ENCODE measurements at places on chromosomes 7 and 10.

DNA sequence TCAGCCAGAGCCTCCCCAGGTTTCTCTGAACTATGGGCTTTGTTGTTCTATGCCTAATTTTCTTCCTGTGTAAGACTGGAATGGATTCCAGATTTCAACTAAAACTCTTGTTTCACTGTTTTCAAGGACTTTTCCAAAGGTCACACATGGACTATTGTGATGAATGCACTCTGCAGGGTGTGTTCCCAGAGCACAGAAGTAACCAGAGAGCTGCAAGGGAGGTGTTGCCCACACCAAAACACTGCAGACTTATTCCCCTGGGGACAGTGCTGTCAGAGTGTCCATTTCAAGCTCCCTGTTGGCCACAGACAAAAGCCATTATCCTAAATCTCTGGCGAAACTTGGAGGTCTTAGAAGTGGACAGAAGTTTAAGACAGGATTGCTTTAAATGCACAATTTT, 231.6 kb downstream of the TRIL start:
- no peak for DNase-seq

DNA sequence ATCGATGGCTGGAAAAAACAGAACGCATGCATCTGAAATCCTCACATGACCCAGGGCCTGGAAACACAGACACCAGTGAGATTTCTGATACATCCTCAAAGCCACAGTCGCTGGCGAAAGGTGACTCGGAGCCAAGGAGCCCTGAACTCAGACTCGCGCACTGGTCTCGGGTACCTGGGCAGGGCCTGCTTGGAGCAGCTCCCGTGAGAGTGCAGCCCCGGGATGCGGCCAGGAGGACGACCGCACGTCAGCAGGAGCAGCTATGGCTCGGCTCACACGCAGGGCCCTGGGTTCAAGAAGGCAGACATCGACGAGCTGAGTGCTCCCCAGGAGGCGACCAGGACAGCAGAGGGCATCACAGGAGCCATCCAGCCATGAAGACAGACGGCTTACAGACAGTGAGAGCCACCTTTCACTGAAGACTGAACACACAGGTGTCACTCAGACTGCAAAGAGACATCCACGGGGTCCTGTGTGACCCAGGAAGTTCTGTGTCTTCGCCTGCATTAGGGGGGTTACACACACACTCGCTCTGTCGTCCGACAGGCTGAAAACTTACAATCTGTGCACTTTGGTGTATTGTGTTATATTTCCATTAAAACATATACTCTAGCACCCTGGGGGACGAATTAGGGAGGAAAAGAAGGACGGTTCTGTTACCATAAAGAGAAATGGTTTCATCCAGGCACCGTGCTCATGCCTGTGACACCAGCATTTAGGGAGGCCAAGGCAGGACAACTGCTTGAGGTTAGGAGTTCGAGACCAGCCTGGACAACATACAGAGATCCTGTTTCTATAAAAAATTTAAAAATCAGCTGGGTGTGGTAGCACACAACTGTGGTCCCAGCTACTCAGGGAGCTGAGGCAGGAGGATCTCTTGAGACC, 227.7 kb downstream of the MAD1L1 start:
- DNase-seq: no peak

DNA sequence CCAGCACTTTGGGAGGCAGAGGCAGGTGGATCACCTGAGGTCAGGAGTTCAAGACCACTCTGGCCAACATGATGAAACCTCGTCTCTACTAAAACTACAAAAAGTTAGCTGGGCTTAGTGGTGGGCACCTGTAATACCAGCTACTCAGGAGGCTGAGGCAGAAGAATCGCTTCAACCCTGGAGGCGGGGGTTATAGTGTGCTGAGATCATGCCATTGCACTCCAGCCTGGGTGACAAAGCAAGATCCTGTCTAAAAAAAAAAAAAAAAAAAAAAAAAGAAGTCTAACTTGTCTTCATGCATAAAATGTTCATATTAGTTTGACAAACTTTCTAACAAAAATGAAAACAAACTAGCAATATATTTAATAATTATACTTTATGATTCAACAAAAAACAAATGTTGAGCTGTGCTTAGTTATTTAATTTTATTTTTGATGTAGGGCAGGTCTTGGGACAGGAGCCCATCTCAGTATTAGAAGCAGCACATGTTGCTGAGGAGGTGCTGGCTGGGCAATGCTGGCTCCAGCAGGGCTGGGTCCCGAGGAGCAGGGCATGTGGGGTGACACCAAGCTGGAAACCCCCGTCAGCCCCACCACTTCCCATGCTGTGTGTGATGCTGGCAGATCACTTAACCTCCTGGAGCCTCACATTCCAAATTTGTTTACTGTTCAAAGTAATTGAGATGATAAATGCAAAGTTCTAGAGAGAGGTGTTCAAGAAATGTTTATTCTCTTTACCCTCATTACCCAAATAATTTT, 335.3 kb upstream of the KLF6 start:
- DNase-seq: no peak

DNA sequence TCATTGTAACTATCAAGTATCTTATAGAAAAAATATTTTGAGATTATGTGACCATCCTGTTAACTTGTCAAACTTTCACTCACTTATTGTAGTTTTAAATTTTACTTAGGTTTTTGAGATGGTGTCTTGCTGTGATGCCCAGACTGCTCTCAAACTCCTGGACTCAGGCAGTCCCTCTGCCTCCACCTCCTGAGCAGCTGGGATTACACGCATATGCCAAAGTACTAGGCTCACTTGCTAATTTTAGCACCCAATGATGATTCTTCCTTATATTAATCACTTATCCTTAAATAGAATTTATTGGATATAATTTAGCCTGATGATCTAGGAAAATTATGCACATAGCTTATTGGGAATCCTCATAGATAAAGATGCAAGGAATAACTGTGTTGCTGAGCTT, 104.9 kb downstream of the BTRC start:
- no peak for DNase-seq

DNA sequence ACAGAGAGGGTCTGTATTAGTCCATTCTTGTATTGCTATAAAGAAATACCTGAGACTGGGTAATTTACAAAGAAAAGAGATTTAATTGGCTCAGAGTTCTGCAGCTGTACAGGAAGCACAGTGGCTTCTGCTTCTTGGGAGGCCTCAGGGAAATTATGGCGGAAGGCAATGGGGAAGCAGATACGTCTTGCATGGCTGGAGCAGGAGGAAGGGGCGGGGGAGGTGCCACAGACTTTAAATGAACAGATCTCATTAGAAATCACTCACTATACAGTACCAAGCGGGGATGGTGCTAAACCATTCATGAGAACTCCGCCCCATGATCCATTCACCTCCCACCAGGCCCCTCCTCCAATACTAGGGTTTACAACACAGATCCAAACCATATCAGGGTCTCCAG, 3.7 kb upstream of the CALU start:
- no peak for DNase-seq

- peak; percentile 88 for DNase-seq
Observed at GRCh38 chr10:101297901-101298486, 56.0 kb upstream of the BTRC start.

DNA sequence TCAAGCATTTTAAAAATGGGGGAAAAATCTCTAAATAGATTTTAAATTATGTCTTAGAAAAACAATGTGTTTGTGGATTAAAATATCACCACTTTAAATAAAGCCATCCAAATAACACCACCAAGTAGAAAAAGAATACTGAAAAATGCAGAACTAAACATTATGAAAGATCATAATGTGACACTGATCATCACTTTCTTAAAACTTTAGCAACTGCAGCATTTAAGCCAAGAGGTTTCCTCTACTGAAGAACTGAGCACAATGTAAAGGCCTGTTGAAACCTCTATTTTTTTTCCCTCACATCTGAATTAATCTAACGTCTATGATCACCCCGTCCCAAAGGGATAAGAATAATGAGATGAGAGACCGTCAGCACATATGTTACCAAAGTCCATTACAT, 18.6 kb downstream of the MINDY3 start:
- no peak for DNase-seq

DNA sequence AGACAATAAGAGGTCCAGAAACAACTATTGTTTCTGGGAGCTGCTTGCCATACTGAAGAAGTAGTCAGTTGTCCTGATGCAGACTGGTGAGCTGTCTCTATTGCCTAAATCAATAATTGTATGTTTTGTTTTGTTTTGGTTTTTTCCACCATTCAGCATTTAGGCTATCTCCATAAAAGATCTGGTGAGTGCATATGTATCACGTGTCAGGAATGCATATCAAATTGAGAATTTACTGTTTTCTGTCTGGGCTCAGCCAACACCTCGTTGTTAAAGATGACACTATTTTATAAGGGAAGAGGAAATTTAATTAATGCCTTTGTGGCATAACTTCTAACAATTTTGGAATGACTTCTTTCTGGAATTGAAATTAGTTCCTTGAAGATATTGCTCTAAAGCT, 66.2 kb downstream of the SORCS1 start:
- no peak for DNase-seq

DNA sequence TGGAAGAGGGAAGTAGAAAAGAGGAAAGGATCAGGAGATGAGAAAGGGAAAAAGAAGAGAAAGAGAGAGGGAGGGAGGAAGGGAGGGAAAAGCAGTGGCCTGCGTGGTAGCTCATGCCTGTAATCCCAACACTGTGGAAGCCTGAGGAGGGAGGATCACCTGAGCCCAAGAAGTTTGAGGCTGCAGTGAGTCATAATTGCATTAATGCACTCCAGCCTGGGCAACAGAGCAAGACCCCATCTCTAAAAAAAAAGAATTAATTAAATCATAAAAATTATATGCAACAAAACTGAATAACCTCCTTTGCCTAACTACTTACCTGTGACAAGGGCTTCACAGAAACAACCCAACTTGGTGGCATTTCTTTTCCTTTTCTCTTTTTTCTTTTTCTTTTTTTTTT, 107.9 kb upstream of the SFMBT2 start:
- no peak for DNase-seq

GRCh38 chr10:124991835-124992234, 49.9 kb downstream of the ZRANB1 start:
- peak; percentile 29 for DNase-seq

DNA sequence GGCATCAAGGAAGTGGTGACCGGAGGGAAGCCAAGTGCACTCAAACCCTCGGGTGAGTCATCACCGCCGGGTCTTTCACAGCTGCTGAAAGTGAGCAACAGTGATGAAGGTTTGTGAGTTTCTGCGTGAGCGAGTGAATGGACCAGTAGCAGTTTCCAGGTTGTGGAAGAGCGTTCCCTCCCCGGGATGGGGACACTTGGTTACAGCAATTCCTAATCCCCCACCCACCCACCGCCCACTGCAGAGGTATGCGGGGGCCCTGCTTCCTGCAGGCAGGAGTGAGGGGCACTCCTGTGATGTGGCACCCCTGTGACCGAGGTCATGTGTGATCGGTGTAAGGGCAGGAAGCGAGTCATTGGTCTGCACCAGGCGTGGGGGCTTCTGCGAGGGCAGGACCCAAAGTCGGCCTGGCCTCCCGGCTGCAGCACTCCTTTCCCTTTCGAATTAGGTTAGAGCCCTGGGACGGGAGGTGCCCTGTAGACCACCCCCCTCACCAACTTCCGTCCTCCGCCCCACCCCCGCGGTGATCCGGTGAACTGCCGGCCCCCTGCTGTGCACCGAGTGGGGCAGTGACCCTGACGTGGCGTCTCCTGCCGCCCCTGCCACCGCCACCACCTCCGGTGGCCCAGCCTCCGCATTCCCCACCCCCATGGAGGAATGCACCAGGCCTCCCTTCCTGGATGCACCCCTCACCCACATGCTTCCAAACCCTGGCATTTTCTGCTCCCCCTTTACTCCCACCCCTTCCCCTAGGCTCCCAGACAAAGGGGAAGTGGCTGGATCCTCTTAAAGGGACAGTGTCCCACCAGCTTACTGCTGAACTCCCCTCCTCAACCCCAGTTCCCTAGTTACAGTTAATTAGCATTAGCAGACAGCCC, 10.9 kb downstream of the LIMK1 start:
- DNase-seq: peak; percentile 60

DNA sequence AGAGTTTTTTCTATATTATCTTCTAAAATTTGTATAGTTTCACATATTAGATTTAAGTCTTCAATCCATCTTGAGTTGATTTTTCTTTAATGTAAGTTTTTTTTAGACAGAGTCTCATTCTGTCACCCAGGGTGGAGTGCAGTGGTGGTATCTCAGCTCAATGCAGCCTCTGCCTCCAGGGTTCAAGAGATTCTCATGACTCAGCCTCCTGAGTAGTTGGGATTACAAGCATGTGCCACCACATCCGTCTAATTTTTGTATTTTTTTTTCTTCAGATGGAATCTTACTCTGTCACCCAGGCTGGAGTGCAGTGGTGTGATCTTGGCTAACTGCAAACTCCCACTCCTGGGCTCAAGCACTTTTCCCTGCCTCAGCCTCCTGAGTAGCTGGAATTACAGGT, 143.4 kb upstream of the ZNF92 start:
- DNase-seq: no peak

DNA sequence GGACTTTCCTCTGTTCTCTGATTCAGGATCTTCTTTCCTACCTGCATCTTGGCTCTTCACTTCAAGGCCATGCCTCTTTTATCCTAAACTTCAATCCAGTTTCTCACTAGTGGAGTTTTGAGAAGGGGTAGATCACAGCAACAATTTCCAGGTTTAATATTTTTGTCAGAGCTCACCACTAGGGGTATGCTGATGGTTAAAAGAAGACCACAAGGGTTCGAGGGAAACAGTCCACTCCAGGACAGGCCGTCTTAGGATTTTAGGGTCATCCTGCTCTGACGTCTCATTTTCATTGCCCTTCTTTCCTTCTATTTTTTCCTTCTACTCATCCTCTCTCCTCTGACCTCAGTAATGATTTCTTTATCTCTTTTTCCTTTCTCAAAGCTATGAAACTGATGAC, 11.3 kb downstream of the STAG3 start:
- DNase-seq: no peak

- peak; percentile 82 for DNase-seq
Observed at GRCh38 chr10:119517235-119518141, 25.0 kb downstream of the RGS10 start.

- no peak for DNase-seq
Observed at GRCh38 chr7:81268551-81268950, 349.7 kb upstream of the SEMA3C start.

- DNase-seq: no peak
Observed at GRCh38 chr7:42981601-42982000, 49.4 kb downstream of the MRPL32 start.

DNA sequence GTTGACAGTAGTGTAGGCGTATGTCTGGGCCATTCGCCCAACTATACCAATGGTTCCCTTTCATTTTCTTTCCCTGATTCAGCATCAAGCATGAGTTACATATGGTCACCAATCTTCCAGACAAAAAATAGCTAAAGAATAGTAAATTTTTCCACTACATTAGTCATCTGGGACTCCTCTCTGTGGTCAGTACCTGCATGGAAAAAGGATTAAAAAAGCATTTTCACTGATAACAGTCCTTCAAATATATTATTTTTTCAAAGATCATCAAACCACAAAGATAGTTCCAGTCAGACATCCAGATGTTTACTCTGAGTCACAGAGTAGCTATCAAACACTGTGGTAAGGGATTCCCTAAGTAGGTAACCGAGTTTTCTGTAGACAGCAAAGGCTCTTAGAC, 302.6 kb upstream of the SEMA3D start:
- no peak for DNase-seq

DNA sequence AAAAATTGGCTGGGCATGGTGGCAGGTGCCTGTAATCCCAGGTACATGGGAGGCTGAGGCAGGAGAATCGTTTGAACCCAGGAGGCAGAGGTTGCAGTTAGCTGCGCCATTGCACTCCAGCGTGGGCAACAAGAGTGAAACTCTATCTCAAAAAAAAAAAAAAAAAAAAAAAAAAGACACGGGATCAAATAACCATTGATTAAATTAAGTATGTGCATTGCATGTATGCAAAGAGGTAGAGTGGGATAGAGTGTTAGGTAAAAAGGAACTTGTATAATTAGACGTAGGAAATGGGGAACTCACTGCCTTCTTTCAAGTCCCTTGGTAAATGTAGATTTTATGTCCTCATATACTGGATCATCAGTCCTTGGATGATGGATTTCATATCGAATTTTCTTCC, 13.1 kb downstream of the VCL start:
- no peak for DNase-seq

Measured in stimulated activated effector memory CD8-positive, alpha-beta T cell treated with anti-CD3 and anti-CD28 coated beads, Interleukin-12 subunit alpha, Interleukin-12 subunit beta, amount 100 ng/mL, for 72 hours (primary cell).